Activated CD4-positive, CD25-positive, alpha-beta regulatory T cell (primary cell): ENCODE measurements at places on chromosomes 13 and 19.
A peak's percentile ranks its signal among the peaks of the same experiment; 100 is the strongest.

- DNase-seq, result no peak
Measured at GRCh38 chr13:63896321-63896720, 2480.7 kb upstream of the PCDH20 start.

- no peak for DNase-seq
Measured at GRCh38 chr19:6668691-6669090, 1.3 kb downstream of the TNFSF14 start.

DNA sequence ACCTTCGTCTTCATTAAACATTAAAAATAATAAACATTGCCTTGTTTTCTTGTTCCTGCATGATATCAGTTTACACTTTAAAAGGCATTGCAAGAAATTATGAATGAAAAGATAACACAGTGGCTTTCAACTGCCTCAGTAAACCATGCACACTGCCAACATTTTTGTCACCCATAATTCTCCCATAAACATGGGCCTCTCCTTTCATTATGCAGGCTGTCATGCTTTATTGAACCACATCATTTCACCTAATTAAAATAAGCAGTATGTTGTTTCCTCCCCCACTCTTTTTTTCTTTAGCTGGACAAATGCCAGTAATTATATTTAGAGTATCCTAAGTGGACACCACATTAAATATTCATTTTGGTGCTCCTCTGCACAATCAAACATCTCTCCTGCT, 1566.5 kb upstream of the SLC10A2 start:
- DNase-seq, result no peak

- peak; percentile 66 for DNase-seq
Measured at GRCh38 chr19:18932216-18932841, 8.7 kb downstream of the HOMER3 start.

DNA sequence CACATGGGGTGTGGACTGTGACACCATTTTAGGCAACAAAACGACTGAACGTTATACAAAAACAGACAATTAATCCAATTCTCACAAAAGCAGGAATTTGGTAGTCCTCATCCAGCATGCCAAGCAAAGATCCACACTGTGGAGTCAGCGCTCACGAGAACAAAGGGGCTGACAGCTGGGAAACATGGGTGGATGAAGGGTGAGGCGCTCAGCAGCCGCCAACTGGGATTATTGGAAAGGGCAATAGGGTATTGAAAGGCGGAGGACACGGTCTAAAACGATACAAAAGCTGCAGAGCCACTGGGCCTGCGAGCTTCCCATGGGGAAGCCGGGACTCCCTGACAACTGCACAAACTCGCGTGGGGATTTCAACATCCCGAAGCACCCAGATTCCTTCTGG, 4.7 kb upstream of the ZNF813 start:
- DNase-seq, result no peak

DNA sequence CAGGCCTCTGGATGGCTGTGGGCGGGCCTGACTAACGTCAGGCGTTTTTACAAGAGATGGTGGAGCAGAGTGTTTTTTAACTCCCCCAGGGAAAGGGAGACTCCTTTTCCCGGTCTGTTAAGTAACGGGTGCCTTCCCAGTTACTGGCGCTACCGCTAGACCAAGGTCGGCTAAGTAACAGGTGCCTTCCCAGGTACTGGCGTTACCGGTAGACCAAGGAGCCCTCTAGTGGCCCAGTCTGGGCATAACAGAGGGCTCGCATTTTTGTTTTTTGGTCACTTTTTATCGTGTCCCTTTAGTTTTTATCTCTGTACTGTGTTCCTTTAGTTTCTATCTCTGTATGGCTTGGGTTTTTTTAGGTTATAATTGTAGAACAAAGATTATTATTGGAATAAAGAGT, 10.0 kb downstream of the ZNF383 start:
- no peak for DNase-seq

DNA sequence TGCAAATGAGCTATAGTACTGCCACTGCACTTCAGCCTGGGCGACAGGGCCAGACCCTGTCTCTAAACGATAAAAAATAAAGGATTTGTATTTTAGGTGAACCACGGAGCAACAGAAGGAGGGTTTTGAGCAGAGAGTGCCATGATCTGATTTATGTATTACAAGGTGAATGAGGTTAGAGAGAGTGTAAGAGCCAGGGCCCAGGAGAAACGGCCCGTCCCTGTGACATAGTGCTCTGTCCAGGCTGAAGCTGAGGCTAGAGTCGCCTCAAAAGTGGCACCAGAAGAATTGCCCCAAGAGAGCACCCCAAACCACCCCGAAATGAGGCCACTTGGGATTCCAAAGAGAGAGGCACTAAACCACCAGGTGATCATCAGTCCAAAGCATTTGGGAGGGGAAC, 16.9 kb downstream of the MAG start:
- no peak for DNase-seq

DNA sequence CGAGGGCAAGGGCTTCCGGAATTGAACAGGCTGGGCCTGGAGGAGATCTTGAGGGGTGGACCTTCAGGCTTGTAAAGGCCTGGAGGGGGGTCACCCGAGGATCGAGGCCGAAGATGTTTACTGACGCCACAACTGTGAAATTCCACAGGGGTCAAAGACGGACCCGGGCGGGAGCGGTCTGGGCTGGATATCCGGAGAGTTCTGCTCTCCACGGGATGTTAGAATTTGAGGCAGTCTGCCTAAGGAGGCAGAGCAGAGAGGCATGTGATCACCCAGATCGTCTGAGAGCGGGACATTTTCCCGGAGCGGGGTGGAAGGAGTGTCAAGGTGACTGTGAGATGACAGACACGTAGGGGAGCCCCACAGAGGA, 13.2 kb downstream of the KLHL26 start:
- DNase-seq, result no peak
